ENCODE measurements at places on chromosomes 4 and X. TPM values are rescaled to one million over a fixed set of nuclear protein-coding genes. Genes with fewer than 3 reads are reported as not detected.

GRCh38 chr4:184957446-184958115 is 60.7 kb upstream of the HELT start:
- DNase-seq = no peak

Gene BLTP1
- polyA plus RNA-seq = 61.9 TPM

DNA sequence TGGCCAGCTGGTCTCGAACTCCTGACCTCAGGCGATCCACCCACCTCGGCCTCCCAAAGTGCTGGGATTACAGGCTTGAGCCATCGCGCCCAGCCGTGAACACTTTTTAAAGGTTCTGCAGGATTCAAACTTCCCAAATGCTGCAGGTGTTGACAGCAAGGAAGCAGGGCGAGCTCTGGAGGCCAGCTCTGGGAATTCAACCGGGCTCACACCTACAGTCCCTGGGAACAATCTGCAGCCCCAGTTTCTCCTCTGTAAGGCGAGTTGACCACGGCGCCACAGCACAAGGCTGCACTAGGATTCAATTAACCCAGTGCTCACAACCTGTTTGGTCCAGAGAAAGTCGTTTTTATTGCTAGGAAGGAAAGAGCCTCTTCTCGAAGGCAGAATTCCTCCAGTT is 1.6 kb downstream of the MTNR1A start:
- DNase-seq = no peak

GRCh38 chr4:1802151-1802715 is 9.1 kb downstream of the FGFR3 start:
- peak; percentile 95 for DNase-seq

DNA sequence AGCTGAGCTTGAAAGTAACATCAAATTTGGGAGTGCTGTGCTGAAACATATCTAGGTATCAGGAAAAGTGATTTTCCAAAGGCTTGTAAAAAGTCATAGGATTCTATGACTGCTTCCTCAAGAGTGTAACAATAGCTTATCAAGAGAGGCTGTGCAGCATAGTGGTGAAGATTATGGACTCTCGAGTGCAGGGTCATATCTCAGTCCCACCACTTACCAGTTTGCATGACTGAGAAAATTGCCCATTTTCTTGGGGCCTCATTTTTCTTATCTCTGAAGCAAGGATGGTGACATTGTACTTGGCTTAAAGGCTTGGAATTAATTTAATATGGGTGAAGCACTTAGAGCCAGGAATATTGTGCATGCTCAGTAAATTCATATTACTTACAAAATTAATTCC is 57.2 kb downstream of the AFF1 start:
- DNase-seq = peak; percentile 40

DNA sequence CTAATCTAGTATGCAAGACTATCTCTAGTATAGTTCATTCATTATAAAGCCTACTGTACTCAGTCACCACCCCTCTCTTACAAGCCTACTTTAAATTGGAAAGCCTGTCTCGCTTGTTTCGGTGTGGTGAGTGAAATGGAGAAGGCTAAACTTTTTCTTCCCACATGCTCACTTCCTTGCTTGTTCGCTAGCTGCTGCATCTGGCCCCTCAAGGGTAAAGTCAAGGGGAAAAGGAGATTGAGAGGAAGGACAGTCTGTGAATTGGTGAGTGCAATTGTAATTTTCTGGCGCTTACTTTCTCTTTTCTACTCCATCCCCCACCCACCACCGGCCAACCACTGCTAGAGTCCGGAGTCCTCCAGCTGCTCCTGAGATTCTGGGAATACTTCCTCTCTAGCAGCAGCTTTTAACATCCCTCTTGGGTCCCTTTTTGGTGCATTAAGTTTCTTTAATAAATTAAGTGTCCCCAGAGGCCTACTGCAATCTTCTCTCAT is 12.1 kb upstream of the ARAP2 start:
- DNase-seq = no peak

Gene ITGB1BP2
- 3.3 TPM for polyA plus RNA-seq

Gene CYLC1
- not detected for polyA plus RNA-seq

Gene GRIA3
- polyA plus RNA-seq = 0.43 TPM

DNA sequence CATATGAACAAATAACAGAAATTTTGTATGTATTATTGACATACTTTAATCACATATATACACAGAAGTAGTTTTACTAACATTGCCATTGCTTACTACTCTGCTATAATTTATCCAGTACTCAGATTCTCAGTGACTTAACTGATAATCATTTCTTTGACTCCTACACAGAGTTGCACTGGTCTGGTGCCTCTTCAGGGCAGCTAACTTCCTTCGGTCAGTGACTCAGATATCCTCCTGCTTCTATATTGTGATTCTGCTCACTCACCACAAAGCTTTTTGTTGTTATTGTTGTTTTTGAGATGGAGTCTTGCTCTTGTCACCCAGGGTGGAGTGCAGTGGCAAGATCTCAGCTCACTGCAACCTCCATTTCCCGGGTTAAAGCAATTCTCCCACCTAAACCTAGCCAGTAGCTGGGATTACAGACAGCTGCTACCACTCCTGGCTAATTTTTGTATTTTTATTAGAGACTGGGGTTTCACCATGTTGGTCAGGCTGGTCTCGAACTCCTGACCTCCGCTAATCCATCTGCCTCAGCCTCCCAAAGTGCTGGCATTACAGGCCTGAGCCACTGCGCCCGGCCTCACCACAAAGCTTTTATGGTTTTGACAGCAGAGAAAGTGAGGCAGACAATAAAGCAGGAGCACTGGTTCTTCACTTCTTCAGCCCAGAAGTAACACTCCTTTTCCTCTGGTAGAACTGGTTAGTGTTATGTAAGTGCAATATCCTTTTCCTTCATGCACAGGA is 499.3 kb downstream of the EPHA5 start:
- no peak for DNase-seq
